Stimulated activated CD4-positive, alpha-beta T cell treated with anti-CD3 and anti-CD28 coated beads, Interleukin-1b, Interleukin-23, amount 100 ng/mL, for 1 hour (primary cell): ENCODE measurements at places on chromosomes 3 and 15.

DNA sequence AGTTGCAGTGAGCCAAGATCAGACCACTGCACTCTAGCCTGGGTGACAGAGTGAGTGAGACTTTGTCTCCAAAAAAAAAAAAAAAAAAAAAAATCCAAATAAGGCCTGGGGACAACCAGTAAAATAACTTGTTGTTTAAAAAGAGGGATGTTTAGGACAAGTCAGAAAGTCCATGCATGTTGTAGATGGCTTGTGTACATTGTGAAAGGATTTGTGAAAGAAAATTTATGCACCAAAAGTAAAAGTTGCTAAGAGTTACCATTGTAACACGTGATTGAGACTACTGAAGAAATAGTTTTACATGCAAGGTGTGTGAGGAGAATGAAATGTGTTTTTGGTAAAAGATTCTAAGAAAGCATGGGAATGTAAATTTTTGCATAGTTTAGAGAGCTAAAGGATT is 35.7 kb upstream of the SEC61A1 start:
- no peak for DNase-seq

GRCh38 chr15:25242957-25243799 is 195.6 kb downstream of the UBE3A start:
- no peak for DNase-seq

- DNase-seq: no peak
These were observed 140.0 kb upstream of the UBE2E1 start for GRCh38 chr3:23665741-23666140.

GRCh38 chr15:63388511-63388910 is 6.9 kb upstream of the CA12 start:
- no peak for DNase-seq

DNA sequence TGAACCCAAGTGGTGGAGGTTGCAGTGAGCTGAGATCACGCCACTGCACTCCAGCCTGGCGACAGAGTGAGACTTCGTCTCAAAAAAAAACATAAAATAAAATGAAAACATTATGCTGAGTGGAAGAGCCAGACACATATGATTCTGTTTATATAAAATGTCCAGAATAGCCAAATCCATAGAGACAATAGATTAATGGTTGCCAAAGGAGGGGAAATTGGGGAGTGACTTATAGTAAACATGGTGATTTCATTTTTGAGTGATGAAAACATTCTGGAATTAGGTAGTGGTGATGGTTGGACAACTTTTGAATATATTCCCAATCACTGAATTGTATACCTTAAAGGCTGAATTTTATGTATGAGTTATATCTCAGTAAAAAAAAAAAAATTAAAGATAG is 172.0 kb upstream of the BFSP2 start:
- no peak for DNase-seq

GRCh38 chr3:39284457-39284881 is 4.6 kb upstream of the CX3CR1 start:
- no peak for DNase-seq
